ENCODE measurements at places on chromosomes 11 and 22.
A peak's percentile ranks its signal among the peaks of the same experiment; 100 is the strongest.

DNA sequence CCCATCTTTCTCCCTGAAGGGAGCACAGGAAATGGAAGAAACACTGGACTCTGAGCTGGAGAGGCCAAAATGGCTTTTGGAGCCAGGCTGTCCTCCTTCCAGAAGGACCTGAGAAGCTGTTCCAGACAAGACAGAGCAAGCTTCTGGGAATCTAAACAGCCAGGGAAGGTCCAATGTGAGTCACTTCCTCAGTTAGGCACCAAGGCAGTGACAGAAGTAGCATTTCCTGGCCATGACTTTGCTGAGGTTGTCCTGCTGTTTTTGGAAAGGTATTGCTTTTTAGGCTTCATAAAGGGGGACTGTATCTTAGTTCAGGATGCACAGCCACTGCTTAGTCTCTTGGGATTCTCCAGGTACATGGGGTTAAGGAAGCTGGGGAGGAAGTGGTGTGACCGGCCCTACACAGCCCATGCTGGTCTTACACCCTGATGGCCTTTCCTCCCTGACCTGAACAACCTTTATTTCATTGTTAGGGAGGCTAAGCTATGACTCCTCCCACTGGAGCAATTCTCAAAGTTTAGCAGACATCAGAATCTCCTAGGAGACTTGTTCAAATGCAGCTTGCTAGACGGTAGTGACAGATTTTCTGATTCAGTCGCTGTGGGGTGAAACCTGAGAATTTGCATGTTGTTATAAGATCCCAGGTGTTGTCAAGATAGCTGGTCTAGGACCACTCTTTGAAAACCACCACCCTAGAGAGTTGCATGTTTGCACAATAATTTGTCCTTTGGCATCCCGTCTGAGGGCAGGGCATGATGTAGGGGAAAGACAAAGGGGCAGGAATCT is 6.8 kb upstream of the INSC start:
- peak; percentile 71 for DNase-seq

GRCh38 chr22:17063411-17064106 is 21.2 kb upstream of the IL17RA start:
- no peak for DNase-seq

DNA sequence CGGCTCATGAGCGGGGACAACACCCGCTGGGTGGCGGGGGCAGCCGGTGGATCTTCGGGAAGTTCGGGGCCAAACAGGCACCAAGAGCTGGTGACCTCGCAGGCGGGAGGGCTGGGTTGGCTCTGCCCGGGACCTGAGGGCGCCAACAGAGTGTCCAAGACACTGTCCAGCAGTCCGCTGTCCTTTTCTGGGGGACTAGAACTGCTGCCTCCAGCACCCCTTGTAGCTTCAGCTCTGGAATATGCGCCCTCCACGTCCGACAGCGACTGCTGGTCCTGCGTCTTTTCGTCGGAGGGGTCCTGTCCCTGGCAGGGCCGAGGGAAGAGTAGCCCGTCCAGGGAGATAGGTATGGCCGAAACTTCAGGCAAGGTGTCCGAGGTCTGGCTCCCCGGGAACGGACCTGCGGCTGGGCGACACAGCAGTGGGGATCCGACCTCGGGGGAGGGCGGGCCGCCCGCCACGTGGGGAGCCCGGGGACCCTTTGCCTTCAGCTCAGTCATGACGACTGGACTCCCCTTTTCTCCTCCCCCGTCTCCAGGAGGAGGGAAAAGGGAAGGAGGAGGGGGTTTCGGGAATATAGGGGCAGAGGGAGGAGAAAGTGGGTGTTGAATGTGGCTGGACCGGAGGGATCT is 926 bp downstream of the PGR start:
- no peak for DNase-seq

DNA sequence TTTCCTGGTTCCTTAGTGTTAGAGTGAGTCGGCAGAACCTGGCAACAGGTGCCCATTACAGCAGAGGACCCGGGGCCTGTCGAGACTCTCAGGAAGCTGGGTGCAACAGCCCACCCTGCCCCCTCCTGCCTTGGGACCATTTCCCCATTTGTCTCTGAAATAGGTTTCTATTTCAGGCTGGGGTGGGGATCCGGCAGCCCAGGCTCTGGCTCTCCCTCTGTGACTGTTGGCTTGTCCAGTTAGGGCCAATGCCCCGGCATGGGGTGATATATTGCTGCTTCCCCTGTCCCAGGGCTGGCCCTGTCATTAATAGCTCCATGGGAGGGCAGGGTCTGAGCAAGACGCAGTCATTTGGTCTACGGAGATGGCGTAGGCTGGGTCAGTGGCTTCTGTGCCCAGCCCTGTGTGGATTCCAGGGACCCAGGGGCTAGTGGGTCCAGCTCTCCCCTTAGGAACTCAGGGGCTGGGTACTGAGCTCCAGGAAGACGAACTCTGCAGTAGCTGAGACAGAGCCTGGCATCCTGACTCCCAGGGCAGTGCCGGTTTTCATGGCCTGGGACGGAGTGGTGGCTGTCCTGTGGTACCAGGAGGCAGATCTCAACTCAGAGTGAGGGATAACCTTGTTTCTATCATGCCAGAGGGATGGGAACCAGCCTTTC is 2.7 kb downstream of the P2RY6 start:
- DNase-seq: no peak

- no peak for DNase-seq
These were observed 108.9 kb upstream of the BLID start for GRCh38 chr11:122224867-122225266.

DNA sequence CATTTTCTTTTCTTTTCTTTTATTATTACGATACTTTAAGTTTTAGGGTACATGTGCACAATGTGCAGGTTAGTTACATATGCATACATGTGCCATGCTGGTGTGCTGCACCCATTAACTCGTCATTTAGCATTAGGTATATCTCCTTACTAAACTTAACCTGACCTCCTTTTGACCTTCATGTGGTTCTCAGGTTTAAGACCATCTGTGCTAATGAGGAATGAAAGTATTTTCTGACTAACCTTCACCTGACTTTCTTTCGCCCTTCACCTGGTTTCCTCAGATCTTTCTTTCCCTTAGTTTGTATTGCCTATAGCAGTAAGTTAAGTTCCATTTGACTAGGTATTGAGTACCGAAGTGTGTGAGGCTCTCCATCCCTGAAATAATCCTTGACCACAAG is 6.5 kb downstream of the EXPH5 start:
- DNase-seq: no peak

- peak; percentile 34 for DNase-seq
These were observed 82.8 kb downstream of the FLI1 start for GRCh38 chr11:128776424-128777284.

DNA sequence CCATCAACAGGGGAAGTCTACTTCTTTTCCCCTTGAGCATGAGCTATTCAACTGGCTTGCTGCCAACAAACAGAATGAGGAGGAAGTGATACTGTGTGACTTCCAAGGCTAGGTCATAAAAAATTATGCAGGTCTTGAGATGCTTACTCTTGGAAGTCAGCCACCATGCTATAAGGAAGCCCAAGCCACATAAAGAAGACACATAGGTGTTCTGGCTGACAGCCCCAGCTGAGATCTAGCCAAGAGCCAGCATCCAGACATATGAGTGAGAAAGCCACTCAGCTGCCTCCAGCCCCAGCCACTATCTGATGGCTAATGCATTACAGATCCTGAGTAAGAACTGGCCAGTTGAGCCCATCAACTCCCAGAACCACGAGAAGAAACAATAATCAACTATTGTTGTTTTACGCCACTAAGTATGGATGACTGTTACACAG is 31.0 kb upstream of the PPP2R1B start:
- DNase-seq: peak; percentile 81

GRCh38 chr11:78783846-78784245 is 209.2 kb upstream of the NARS2 start:
- DNase-seq: no peak

DNA sequence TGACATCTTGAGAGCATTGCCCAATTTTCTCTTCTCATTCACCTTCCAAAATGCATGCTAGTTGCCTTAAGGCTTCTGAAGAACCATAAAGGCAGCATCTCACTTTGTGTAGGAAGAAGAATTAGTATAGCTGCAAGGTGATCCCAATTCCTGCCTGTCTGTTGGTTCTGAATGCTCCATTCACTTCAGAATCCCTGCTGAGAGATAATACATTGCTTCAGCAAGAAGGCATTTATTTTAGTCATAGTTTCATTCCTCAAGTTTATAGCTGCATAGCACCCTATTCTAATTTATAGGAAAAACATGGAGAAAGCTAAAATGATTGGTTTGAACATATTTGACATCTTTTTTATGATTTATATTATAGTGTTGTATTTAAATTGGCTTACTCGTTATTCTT is 181.3 kb downstream of the METTL15 start:
- DNase-seq: no peak

DNA sequence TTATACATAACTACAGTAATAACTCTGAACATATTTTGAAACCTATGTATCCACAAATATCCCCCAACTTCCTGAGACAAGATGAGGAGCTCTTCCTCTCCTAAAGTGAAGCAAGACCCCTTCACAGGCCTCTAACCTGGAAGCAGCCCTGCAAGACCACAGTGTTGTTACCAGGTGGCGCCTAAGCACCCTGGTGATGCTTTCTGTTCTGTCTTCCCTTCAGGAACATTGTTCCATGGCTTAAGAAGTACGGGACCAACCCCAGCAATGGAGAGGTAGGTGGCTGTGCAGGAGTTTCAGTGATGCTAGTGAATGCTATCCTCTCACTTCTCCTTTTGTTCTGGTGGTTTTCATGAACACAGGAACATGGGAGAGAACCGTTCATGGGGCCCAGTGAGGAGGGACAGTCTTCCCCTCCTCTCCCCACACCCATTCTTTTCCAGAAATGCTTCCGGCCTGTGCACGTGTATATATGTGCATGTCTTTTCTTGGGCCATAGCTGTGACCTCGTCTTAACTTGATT is 6.4 kb downstream of the PPIL2 start:
- no peak for DNase-seq

- DNase-seq: no peak
These were observed 58.2 kb downstream of the MORC2 start for GRCh38 chr22:30910358-30910757.

DNA sequence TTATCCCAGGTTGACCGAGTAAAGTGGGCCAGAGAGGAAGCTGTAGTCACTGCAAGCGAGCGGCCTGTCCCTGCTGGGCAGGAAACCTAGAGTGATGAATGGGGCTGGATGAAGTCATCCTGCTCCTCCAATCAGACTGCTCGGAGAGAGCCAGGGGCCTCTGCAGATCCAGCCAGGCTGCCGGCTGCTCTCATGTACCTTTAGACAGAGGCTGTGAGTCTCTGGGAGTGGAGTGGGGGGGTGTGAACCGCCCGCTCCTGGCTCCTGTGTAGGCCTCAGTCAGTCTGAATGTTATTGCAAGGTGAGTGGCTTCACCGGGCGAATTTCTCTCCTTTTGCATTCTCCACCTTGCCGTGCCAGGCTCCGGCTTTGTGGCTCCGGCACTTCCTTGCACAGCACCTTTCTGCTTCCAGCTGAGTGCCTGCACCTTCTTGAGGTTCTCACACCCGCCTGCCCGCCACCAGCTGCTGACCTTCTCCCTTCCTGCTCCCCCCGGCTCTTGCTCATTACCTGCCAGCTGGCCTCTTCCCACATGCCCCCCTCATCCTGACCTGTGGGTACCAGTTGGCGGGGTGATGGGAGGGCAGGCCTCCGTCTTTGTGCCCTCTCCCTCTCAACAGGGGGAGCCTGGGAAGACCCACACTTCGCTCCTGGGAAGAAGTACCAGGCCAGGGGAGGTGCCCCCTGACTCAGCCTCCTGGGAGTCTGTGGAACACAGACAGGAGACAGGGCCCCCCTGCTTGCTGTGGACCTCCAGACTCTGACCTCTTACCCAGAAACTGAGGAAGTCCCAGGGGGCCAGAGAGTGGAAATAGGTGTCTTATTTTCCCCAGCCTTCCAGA is 79.9 kb downstream of the GRAMD1B start:
- peak; percentile 55 for DNase-seq

GRCh38 chr22:49042877-49043859 is 784.5 kb downstream of the BRD1 start:
- DNase-seq: no peak

DNA sequence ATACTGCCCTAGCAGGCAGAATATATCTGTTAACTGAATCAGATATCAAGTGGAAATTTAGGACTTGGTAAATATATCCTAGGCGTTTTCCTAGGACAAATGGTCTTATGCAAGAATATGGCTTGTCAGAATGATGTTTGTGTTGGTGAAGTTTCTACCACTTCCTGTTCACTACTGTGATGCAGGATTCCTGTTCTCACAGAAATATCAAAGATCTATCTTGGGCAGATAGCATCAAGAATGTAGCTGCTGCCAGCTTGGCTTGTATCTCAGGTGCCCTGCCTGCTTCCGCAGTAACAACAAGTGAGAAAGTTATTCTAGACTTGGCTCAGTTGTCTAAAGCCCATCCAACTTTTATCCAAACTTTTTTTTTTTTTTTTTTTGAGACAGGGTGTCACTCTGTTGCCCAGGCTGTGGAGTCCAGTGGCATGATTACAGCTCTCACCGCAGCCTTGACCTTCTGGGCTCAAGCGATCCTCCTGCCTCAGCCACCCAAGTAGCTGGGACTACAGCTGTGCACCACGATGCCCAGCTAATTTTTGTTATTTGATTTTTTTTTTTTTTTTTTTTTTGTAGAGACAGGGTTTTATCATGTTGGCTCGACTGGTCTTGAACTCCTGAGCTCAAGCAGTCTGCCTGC is 61.3 kb downstream of the PPME1 start:
- no peak for DNase-seq

DNA sequence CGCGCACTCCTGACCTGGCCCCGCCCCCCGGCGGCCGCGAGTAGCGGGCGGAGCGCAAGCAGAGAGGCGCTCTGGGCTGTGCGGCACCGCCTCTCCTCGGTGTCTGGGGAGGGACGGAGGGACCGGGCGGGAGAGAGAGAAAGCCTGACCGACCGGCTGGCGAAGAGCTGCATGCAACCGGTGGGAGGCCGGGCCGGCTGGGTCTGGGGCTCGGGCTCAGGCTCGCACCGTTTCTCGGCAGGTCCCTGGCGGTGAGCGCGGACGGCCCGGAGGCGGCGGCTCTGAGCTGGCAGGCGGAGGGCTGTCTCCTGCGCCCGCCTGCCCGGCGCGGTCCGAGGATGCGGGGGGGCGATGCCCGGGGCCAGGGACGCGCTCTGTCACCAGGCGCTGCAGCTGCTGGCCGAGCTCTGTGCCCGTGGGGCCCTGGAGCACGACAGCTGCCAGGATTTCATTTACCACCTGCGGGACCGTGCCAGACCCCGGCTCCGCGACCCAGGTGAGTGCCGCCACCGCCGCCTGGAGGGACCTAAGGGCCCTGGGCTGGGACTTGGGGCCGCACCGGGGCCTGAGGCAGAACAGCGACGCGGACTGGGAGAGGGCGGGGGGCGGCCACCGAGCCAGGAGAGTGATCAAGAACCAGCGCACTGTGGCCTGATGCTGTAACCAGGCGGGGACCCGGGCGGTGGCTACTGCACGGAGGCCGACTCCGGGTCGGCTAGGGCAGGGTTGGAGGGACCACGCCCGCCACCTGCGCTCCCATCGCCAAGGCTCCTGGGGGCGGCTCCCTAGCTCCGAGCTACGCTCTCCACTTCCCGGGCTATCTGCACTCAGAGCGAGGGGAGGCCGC is at the start of gene SYT9:
TSS of gene SYT9 (plus strand) at position 69 of the 847 bp plus-strand sequence. CDS start at position 352, 283 bp downstream.
- DNase-seq: peak; percentile 54

DNA sequence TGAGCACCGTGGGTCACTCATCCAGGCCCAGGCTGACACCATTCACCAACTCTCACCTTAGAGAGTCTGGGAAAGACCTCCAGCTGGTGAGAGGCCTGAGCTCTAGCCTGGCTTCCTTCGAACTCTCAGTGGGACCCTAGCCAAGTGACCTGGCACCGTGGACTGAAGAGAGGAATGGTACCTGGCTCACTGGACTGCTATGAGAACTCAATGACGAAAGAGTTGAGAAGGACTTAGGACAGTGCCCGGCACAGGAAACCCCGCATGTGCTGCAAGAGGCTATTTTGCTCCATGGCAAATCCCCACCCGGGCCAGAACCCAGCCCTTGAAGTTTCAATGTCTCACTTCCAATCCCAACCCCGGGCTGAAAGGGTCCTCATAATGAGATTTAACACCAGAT is 605 bp upstream of the RAPSN start:
- DNase-seq: no peak

- DNase-seq: no peak
These were observed 35.2 kb downstream of the KCNJ4 start for GRCh38 chr22:38419858-38420160.
